ENCODE measurements at places on chromosomes 1 and 21. TPM values are rescaled to one million over a fixed set of nuclear protein-coding genes. Genes with fewer than 3 reads are reported as not detected.

CLCA1 gene
- 0.44 TPM for total RNA-seq

ESRRG gene
- 11.8 TPM for total RNA-seq

DNA sequence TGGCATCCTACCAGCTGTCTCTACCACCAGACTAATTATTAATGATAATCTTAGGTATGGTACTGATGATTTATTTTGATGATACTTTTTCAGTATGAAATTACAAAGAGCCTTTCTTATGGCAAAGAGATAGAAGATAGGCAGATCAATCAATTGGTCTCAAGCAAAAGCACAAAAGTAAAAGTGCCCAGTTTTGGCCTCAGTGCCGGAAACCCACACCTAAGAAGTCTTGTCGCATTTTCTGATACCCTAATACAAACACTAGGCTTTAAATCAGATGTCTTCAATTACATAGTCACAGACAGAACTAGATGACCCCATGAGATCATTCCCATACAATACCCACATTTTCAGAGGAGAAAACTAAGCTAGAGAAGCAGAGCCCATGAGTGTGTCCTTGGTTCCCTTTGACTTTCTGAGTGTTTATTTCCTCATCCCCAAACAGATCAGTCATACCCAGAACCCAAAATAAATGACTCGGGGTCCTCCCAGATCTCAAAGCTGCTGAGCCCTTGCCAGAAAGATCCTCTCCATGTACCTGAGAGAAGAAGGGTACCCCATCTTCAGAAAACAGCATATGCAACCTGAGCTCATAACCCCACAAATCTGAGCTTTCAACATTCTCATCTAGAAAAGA lies 7.7 kb downstream of the ITPKB start:
- no peaks in the 10 kb centered on the region for H3K27me3 ChIP-seq
- no peak overlapping the region for H3K4me3 ChIP-seq
- peaks cover 11% of the 10 kb centered on the region for H3K4me1 ChIP-seq
- H3K27ac ChIP-seq, result no peak overlapping the region

GRCh38 chr1:12436817-12437599 lies 181.0 kb downstream of the DHRS3 start:
- H3K4me3 ChIP-seq, result no peak overlapping the region
- H3K27ac ChIP-seq, result no peak overlapping the region
- DNase-seq, result no peak
- no peaks in the 10 kb centered on the region for H3K36me3 ChIP-seq
- peaks cover 25% of the 10 kb centered on the region for H3K4me1 ChIP-seq

DNA sequence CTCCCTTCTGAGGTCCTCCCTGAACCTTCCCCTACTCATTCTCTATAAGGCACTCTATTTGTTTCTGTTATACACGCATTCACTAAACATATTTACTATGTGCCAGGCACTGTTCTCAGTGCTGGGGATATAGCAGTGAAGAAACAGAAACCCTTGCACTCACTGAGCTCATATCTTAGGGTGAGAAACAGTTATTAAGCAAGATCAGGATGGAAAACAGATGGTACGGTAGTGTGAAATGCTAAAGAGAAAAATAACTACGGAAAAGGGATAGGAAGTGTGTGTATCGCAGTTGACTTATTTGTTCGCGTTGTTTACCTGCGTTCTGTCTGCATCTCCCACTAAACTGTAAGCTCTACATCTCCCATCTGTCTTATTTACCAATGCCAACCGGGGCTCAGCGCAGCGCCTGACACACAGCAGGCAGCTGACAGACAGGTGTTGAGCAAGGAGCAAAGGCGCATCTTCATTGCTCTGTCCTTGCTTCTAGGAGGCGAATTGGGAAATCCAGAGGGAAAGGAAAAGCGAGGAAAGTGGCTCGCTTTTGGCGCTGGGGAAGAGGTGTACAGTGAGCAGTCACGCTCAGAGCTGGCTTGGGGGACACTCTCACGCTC lies 572 bp downstream of the CYB5RL start:
- peaks cover 9% of the 10 kb centered on the region for H3K4me1 ChIP-seq
- H3K36me3 ChIP-seq, result no peaks in the 10 kb centered on the region
- peak overlapping the region; percentile 77 for H3K4me3 ChIP-seq

- H3K27me3 ChIP-seq, result no peaks in the 10 kb centered on the region
- no peak overlapping the region for H3K4me3 ChIP-seq
- no peaks in the 10 kb centered on the region for H3K36me3 ChIP-seq
- no peak for DNase-seq
- H3K4me1 ChIP-seq, result no peaks in the 10 kb centered on the region
Observed at GRCh38 chr1:84971957-84972356, 25.0 kb downstream of the MCOLN2 start.

- H3K27ac ChIP-seq, result peak overlapping the region; percentile 93
- H3K4me1 ChIP-seq, result peaks cover 16% of the 10 kb centered on the region
Observed at GRCh38 chr1:184753117-184753516, 1.5 kb downstream of the EDEM3 start.
